Heart right ventricle (tissue), 16 donors: ENCODE measurements at places on chromosomes 7 and 10. TPM values are rescaled to one million over a fixed set of nuclear protein-coding genes. Genes with fewer than 3 reads are reported as not detected.
A peak's percentile ranks its signal among the peaks of the same experiment; 100 is the strongest.

The SLIT1 gene
- 0.31 TPM for total RNA-seq

The SPDYE5 gene
- total RNA-seq = not detected

- no peaks in the 10 kb centered on the region for H3K36me3 ChIP-seq
- H3K27me3 ChIP-seq = no peaks in the 10 kb centered on the region
- peaks cover 15% of the 10 kb centered on the region for H3K4me1 ChIP-seq
- H3K27ac ChIP-seq = peak overlapping the region; percentile 57
- H3K4me3 ChIP-seq = no peak overlapping the region
- no peak for DNase-seq
Measured at GRCh38 chr7:111392294-111392693, 170.0 kb downstream of the IMMP2L start.

DNA sequence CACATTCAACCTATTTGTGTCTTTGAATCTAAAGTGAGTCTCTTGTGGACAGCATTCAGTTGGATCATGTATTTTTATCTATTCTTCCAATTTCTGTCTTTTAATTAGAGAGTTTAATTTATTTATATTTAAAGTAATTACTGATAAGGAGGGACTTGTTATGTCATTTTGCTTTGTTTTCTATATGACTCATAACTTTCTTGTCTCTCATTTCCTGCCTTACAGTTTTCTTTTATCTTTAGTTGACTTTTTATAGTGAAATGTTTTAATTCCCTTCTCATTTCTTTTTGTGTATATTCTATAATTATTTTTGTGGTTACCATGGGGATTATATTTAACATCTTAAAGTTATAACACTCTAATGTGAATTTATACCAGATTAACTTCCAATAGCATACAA, 7.3 kb upstream of the ZNF518A start:
- H3K4me1 ChIP-seq = peaks cover 6% of the 10 kb centered on the region
- peaks cover 97% of the 10 kb centered on the region for H3K27me3 ChIP-seq
- H3K36me3 ChIP-seq = no peaks in the 10 kb centered on the region
- no peak overlapping the region for H3K4me3 ChIP-seq
- no peak overlapping the region for H3K27ac ChIP-seq

DNA sequence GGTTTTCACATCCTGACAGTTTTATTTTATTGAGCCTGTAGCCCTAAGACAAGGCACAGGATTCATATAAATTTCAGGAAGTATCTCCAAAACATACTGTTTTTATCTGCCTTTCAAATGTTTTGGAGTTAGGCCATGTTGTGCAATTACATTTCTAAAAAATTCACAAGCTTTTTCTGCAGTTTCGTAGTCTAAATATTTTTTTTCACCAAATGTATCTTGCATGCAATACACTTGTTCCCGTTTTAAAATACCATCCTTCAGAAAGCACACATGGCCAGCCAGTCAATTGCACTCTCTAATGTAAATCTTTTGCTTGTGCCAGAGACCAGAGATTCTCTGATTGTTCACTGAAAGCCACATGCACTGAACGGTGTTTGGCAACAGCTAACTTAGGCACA, 161.5 kb upstream of the PRKCQ start:
- H3K36me3 ChIP-seq = no peaks in the 10 kb centered on the region
- H3K4me1 ChIP-seq = peaks cover 8% of the 10 kb centered on the region
- no peak overlapping the region for H3K4me3 ChIP-seq

DNA sequence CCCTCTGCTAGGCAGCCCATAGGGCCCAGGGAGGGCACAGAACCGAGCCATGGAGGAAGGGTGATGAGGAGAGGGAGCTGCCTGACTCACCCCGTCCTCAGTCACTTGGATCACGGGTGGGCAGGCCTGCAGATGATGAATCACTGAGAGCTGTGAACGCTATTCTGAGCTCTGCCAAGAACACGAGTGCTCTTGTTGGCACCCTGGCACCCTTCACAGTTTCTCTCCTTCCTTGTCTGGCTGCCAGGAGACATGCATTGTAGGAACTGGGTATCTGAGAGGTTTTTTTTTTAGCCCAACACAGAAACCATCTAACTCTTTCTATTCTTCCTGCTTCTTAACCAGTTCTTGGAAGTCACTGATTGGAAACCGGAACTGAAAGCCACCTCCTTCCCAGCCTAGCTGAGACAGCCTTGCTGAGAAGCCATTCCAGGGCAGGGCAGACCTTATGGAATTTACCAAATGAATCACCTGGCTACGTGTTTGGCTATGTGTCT, 82.1 kb downstream of the SLC37A3 start:
- peaks cover 12% of the 10 kb centered on the region for H3K4me1 ChIP-seq
- no peaks in the 10 kb centered on the region for H3K27me3 ChIP-seq
- peak overlapping the region; percentile 19 for H3K4me3 ChIP-seq
- peak overlapping the region; percentile 32 for H3K27ac ChIP-seq
- DNase-seq = peak; percentile 40
- H3K36me3 ChIP-seq = no peaks in the 10 kb centered on the region

DNA sequence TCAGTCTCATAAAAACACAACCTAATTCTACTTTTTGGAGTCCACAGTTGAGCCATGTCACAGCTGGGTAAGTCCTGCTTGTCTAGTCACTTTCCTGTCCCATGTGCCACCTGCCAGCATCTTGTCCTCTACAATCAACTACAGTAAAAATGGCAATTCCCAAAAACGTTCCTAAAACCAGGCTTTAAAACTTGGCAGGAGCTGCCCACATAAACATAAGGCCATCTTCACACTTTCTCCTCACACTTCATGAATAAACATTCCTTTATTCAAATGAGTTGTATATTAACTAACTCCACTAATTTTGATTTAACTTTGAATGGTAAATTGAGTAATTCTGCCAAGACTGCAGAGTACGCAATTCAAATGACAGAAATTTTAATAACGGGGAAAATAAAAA, 49.5 kb downstream of the SFMBT2 start:
- no peak for DNase-seq
- H3K36me3 ChIP-seq = peaks cover 4% of the 10 kb centered on the region
- no peaks in the 10 kb centered on the region for H3K27me3 ChIP-seq
- no peak overlapping the region for H3K27ac ChIP-seq
- no peak overlapping the region for H3K4me3 ChIP-seq

- peaks cover 51% of the 10 kb centered on the region for H3K27me3 ChIP-seq
- DNase-seq = no peak
- peaks cover 57% of the 10 kb centered on the region for H3K4me1 ChIP-seq
Measured at GRCh38 chr10:129954492-129955315, 9.4 kb downstream of the EBF3 start.

GRCh38 chr7:26787701-26788100, 76.7 kb downstream of the SKAP2 start:
- no peaks in the 10 kb centered on the region for H3K4me1 ChIP-seq
- no peak for DNase-seq
- H3K27ac ChIP-seq = no peak overlapping the region
- no peak overlapping the region for H3K4me3 ChIP-seq
- no peaks in the 10 kb centered on the region for H3K27me3 ChIP-seq
- no peaks in the 10 kb centered on the region for H3K36me3 ChIP-seq

DNA sequence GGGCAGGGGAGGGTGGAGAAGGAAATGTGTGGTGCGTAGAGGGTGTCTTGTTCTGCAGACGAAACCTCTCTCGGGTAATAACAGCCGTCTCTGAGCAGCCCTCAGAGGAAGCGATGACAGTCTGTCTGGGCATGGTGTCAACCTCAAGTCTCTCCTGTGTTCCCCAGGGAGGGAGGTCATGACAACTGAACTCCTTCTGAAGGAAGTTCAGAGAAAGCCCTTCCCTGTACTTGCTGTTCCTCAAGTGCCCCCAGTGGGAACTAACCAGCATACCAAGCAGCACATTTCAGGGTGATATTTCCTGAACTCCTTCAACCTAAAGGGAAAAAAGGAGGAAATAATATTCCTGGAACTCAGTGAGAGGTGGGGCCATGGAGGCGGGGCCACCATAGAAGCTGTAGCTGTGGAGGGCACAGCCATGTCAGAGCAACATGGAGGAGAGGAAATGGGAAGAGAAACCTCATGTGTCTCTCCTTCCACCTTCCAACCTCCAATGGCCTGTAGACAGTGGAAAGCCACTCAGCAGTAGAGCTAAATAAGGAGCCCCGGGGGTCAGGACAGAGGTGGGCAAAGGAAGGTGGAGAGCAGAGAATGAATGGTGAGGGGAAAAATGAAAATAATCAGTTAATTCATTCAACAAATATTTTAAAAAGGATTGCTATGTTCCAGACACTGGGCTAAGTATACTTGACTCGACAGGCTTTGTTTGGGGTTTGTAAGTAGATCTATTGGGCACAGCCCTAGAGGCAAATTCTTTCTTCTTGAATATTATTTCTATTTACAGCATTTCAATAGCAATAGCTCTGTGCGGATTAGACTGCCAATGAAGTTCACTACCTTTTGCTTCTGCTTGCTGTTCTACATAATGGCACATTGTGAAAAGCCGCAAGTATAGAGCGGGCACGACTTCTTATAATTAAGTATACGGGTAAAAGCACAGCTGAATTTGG, 61.0 kb upstream of the AOAH start:
- H3K4me3 ChIP-seq = no peak overlapping the region
- peak overlapping the region; percentile 17 for H3K27ac ChIP-seq
- peak; percentile 20 for DNase-seq
- H3K4me1 ChIP-seq = no peaks in the 10 kb centered on the region
- no peaks in the 10 kb centered on the region for H3K36me3 ChIP-seq
- H3K27me3 ChIP-seq = no peaks in the 10 kb centered on the region

DNA sequence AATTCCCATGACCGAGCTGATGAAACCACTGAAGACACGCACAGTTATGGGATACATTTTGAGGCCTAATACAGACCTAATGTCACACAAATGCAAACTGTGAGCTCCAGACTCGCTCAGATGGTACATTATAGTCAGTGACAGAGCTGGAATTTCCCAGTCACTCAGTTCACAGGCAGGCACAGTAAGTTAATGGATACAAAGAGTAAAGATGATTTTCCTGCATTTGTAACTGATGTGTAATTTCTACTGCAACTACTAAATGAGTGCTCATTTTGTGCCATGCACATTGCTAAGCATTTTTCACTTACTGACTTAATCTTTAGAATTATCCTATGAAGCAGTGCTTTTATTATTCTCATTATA, 56.5 kb downstream of the ENO4 start:
- no peaks in the 10 kb centered on the region for H3K27me3 ChIP-seq
- no peak overlapping the region for H3K27ac ChIP-seq
- DNase-seq = no peak

DNA sequence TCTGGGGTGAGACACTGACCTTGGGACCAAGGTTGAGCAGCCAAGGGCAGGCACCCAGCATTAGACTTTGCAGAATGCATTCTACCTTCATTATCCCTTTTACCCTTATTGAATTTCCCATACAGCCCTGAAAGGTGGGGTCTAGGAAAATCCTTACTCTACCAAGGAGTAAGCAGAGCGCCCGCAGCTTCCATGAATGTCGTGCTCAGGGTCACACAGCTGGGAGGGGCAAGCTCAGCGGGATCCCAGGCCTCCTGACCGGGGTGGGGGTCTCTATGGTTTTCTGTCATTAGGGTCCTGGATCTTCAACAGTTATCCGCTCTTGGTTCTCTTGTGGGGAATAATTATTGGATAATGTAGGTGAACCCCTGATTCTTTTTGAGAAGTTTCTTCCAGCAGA, 30.7 kb upstream of the BTBD16 start:
- no peaks in the 10 kb centered on the region for H3K27me3 ChIP-seq
- DNase-seq = no peak
- peaks cover 15% of the 10 kb centered on the region for H3K4me1 ChIP-seq
- H3K27ac ChIP-seq = no peak overlapping the region

DNA sequence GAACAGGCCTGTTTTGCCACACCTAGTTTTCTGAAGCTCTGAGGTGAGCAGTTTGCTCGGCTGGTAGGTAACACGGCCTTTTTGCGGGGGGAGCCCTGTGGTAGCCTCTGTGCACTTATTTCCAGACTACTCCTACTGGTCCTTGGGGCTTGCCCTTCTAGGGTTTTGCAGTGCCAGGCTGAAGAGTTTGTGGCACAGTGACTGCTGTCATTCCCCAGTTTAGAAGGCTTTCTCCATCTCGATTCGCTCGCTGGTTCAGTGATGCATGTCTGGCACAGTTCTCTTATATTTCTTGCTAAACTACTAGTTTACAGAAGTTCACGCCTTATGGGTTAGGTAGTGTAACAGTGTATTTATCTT, 711 bp downstream of the KIF20B start:
- no peak for DNase-seq
- peak overlapping the region; percentile 91 for H3K27ac ChIP-seq
- H3K27me3 ChIP-seq = no peaks in the 10 kb centered on the region
- H3K4me3 ChIP-seq = peak overlapping the region; percentile 69
- no peaks in the 10 kb centered on the region for H3K36me3 ChIP-seq
- H3K4me1 ChIP-seq = peaks cover 17% of the 10 kb centered on the region
